ENCODE measurements at places on chromosomes 7 and 10.

GRCh38 chr7:126659124-126659523 lies 593.6 kb downstream of the GRM8 start:
- no peak for DNase-seq

- no peak for DNase-seq
These were observed 7.4 kb downstream of the YWHAG start for GRCh38 chr7:76351372-76351771.

- no peak for DNase-seq
These were observed 21.0 kb upstream of the ITGB1 start for GRCh38 chr10:32979041-32979440.

- no peak for DNase-seq
These were observed 41.5 kb upstream of the GPR141 start for GRCh38 chr7:37642028-37642540.

- no peak for DNase-seq
These were observed 846 bp upstream of the ZNF775 start for GRCh38 chr7:150378115-150378852.

GRCh38 chr10:132361581-132362101 lies 29.6 kb downstream of the LRRC27 start:
- no peak for DNase-seq

DNA sequence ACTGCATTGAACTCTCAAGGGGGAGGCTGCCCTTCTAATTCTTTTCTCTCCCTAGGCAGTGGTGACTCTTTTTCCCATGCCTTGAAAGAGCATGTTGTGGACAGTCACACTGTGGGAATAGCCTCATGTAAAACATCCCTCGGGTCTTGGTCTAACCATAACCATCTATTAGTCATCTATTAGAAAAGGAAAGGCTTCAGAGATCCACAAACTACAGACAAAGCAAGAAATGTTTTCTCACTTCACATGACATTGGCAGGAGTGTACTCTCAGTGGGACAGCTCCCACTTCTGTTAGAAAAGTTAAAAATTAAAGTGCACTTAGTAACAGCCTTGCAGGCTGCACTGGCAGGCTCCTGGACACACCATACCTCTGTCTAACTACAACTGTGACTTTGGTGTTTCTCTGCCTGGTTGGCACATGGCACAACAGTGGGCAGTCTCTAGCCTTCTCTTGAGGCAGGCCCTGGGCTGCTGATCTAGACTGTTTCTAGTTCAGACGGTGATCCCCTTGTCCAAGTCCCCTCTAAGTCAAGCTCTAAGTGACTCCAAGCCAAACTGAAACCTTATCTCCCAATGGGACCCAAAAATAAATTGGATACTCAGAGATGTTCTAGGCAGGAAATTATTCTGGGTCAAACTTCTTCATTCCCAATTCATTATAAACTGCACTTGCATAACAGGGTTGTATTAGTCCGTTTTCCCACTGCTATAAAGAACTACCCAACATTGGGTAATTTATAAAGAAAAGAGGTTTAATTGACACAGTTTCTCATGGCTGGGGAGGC lies 57.9 kb upstream of the ITGB1 start:
- no peak for DNase-seq

- no peak for DNase-seq
These were observed 175.1 kb downstream of the SEPTIN7 start for GRCh38 chr7:35975851-35976454.

DNA sequence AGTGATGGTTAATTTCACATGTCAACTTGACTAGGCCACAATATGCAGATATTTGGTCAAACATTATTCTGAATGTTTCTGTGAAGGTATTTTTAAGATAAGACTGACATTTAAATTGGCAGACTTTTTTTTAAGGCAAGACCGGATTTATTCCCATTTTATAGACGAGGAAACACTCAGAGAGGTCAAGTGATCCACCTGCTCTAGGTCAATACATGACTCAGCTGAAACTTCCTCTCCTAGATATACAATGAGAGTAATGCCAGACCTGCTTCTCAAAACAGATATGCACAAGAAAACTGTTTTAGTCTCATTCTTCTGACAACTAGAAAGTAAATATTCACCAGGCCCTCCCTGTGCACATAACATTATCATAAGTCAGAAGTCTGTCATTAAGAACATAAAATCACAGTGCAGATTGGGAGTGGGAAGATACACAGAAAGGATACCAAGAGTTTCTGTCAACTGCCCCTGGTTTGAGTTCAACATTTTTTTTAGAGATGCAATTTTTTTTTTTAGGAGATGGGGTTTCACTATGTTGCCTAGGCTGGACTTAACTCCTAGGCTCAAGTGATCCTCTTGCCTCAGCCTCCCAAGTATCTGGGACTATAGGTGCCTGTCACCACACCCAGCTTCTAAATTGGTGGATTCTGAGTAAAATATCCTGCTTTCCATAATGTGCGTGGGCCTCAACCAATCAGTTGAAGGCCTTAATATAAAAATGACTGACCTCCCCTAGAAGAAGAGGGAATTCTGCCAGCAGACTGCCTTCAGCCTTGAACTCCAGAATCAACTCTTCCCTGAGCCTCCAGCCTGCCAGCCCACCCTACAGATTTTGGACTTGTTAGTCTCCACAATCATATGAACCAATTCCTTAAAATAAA lies 121.4 kb downstream of the ZFAND4 start:
- DNase-seq = no peak

DNA sequence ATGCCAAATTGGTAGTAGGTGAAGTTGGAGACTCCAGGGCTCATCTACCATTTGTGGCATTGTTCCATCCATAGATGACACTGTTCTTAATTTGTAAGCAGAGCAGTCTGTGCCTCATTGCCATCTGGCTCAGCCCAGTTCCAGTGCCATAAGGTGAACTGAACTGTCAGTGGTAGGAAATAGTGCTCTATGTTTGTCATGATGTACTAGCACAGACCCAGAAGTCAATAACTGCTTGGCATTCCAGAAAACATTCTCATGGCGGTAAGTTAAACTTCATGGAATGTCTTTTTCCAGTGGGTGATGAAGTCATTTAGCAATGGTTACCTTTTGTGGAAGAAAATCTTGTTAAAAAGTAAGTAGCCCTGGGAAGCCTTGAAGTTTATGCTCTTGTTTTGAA lies 302.7 kb downstream of the SUGCT start:
- DNase-seq = no peak

DNA sequence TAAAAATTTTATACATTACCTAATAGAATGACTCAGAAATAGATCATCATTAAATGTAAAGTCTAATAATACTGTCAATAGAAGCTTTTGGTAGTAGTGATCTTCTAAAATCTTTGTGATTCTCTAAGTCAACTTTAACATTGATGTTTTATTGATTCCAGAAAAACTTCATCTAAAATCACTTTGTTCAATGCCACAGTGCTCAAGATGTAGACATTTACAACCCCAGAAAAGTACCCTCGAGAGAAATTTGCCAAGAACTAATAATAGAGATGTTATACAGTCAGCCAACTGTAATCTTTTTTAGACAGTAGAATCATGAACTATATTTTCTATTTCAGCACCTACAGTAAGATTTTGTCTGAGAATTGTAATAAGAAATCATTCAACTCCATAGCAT lies 369.2 kb upstream of the AKR1E2 start:
- DNase-seq = no peak

- DNase-seq = no peak
These were observed 209.3 kb downstream of the JAZF1 start for GRCh38 chr7:27971171-27971812.

DNA sequence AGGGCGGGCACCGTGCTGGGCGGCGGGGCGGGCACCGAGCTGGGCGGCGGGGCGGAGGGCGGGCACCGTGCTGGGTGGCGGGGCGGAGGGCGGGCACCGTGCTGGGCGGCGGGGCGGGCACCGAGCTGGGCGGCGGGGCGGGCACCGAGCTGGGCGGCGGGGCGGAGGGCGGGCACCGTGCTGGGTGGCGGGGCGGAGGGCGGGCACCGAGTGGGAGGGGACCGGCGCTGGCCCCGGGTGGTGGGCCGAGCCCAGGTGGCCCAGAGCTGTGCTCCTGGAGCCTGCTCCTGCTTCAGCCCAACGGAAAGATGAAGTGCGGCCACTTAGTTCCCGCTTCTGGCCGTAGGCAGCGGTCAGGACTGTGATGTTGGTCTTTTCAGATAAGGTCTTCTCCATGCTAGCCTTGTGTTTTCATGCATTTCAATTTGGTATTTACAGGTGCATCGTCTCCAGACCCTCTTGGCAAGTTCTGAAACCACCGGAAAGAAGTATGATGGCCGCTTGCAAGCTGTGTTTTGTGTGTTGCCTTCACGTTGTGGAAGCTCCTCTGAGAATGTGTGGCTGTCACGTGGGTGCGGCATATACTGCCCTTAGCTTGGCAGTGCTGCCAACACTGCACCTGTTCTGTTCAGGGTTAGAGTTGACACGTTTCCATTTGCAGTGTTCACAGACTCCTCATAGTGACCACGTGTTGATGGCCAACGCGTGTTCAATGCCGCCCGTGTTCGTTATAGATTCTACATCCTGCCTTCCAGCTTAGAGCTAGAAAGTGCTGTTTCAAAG lies 25.2 kb downstream of the IQCE start:
- DNase-seq = no peak

DNA sequence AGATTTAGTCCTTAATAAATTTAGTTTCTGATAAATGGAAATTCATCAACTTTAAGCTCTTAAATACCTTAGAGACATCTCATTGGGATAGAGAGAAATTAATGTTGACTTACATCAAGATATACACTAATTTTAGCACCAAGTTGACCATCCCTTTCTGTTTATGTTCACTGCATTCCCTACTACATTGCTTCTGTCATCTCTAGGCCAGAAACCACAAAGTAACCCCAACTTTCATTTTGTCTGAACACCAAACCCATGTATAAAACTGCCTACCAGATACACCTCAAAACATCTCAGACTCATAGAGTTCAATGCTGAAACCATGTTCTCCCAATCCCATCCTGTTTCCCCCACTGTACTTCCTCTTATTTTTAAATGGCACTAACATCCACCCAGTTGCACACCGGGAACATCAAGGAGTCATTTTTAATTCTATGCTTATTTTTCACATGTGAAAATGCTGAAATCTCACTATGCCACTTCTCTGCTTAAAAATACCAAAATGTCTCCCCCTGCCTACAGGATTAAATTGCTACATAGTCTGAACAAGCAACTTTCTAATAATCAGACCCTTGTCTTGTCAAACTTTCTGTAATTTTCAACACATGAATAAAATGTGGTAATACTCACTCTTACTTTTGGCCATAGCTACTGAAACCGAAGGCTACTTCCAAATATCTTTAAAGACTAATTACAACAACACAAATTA lies 201.6 kb downstream of the SEMA3D start:
- DNase-seq = no peak

DNA sequence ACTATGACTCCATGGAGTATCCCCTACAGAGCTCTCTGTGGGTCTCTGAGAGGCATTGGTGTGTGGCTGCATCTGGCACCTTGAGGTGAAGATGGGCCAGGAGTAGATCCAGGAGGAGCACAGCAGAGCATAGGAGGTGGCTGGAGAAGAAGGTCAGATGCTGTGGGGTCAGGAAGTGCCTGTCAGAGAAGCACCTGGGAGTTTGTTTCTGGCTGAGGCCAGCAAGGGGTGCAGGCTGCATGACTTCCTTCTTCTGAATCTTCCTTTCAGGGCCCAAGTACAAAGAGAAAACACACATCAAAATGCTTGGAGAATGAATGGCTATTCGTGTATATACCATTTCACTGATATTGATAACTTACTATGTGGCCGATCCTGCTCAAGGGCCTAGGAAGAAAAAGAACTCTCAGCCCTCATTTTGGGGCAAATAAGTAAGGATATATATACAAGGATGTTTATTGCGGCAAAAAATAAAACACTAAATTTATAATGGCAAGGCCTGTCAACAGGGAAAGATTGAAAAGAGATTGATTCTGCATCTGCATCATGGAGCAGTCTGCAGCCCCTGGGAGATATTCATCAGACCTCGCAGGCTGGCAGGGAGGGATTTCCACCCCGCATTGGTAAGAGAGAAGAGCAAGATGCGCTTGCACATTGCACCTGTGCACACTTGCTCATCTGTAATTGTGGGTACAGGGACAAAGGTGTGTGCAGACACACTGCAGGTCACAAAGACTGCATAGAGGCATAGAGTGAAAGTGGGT lies 39.2 kb downstream of the PTPRE start:
- DNase-seq = no peak

- no peak for DNase-seq
These were observed 23.7 kb downstream of the NKX6-2 start for GRCh38 chr10:132762267-132762666.

DNA sequence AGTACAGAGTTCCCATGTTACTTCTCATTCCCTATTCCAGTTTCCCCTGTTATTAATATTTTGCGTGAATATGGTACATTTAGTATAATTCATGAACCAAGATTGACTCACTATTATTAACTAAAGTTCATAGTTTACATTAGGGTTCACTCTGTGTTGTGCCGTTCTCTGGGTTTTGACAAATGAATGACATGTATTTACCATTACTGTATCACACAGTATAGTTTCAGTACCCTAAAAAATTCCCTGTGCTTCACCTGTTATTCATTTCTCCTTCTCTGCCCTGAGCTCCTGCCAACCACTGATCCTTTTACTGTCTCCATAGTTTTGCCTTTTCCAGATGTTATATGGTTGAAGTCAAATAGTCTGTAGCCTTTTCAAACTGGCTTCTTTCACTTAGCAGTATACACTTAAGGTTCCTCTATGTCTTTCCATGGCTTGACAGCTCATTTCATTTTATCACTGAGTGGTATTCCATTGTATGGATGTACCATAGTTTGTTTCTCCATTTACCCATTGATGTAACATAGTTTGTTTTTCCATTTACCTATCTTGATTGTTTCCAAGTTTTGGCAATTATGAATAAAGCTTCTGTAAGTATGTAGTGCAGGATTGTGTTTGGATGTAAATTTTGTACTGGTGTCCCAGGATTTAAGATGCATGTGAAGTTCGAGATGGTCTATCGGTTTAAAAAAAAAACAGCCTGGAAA lies 58.8 kb downstream of the CDK14 start:
- DNase-seq = no peak

DNA sequence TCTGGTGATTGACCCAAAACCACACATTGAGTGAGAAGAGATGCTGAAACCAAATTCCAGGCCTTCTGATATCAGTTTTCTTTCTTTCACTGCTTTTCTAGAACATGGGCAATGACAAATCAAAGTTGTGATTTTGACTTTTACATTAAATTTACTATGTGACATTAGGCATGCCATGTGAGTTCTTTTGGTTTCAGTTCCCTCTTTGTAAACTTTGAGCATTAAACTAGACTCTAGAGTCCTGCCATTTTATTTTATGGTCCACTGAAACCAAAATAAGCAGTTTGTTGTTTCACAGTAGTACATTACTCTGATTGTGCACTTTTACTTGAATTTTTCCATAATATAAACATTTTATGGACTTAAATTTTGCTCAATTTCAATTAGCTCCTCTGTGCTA lies 381.1 kb upstream of the SEMA3D start:
- DNase-seq = no peak

Data from stimulated activated CD4-positive, alpha-beta T cell treated with anti-CD3 and anti-CD28 coated beads, Interleukin-15, amount 100 ng/mL, for 1 hour (primary cell).